ENCODE measurements at places on chromosomes 3 and 15. TPM values are rescaled to one million over a fixed set of nuclear protein-coding genes. Genes with fewer than 3 reads are reported as not detected.
A peak's percentile ranks its signal among the peaks of the same experiment; 100 is the strongest.

IL20RB gene
- 3.6 TPM for total RNA-seq

DNA sequence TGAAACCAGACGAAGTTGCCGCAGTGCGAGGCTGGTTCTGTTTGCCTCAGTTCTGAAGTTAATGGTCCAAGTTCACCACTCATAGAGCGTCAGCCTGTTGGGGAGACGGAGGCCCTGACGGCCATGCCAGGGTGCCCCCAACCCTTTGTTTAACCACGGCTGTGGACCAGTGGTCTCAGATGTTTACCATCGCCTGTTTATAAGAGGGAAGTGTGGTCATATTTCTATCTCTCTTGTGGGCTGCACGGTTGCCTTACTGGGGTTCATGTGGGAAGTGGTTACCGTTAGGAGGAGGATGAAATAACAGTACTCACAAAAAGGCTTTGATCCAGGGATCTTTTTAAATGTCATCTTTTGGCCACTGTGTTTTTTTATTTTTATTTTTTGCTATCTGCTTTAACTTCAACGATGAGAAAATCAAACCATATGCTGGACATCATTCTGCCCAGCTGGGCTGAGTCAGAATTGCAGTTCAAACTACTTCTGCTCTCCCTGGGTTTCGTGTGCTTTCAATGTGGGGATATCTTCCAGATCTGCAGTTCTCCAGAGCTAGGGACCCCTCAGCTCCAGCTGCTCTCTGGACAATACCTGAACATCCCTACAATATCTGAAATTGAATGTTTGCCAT is 17.8 kb downstream of the SMAD3 start:
- DNase-seq: no peak

SNTN gene
- total RNA-seq: not detected

LRRC31 gene
- total RNA-seq: not detected

MRPS11 gene
- total RNA-seq: 65.3 TPM

- peak; percentile 90 for DNase-seq
Observed at GRCh38 chr15:30924353-30924752, 20.6 kb downstream of the FAN1 start.

DNA sequence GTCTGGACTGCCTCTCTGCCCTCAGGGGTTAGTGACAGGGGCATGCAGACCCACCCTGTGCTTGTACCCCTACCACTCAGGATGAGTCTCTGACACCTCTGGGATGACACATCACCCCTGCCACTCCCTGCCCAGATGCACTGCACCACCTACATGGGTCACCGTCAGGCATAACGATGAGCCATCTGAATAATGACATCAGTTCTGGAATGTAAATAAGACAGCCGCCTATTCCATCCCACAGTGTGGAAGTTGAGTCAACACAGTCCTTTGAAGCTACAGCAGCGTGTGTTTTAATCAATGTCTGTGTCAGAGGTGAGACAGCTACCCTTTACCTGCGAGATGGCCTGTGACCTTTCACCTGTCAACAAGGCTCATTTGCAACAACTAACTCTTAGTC is 268.7 kb upstream of the ARRDC4 start:
- DNase-seq: no peak

MAP3K13 gene
- total RNA-seq: 18.4 TPM

- no peak for DNase-seq
Observed at GRCh38 chr15:78050826-78051225, 26.7 kb downstream of the TBC1D2B start.

DNA sequence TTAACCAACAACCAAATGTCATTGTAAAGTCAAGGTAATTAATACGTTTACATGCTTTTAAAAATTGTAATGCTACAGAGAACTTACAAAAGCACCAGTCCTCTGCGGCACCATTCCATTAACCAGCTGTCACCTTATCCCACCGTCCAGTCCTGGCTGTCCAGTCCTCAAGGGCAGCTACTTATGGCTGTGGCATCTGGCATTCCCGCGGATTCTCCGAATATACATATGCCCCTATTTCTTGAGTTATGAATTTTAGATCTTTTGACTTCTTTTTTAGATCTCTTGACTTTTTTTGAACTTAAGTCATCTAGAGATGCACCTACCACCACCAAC is 382 bp upstream of the POMGNT2 start:
- no peak for DNase-seq

Data from SJSA1 (cell line).